Caudate nucleus (tissue), 63 donors: ENCODE measurements at places on chromosomes 1 and 21.
A peak's percentile ranks its signal among the peaks of the same experiment; 100 is the strongest.

DNA sequence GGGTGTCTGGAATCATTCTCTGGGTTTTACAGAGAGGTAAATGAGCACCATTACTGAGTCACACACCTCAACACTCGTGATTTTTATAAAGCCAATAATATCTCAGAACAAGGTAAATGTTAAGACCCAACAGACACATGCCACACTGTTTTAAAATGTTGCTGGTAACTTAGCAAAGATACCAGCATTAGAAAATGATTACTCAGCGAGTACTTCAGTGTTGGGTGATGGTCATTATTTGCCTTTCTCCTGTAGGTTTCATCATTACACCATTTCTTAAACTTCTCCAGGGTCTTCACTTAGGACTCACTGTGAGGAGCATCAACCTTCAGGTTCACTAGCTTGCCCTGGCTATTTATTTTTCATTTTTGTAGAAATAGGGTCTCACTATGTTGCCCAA lies 6.9 kb upstream of the C4BPB start:
- no peak for DNase-seq

- no peak for DNase-seq
Observed at GRCh38 chr1:29354511-29355098, 118.3 kb downstream of the PTPRU start.

GRCh38 chr21:14725219-14725618 lies 179.1 kb upstream of the SAMSN1 start:
- DNase-seq: no peak

- DNase-seq: no peak
Observed at GRCh38 chr1:237685551-237685950, 205.2 kb downstream of the ZP4 start.

GRCh38 chr1:41689558-41689981 lies 205.1 kb upstream of the EDN2 start:
- DNase-seq: peak; percentile 19

DNA sequence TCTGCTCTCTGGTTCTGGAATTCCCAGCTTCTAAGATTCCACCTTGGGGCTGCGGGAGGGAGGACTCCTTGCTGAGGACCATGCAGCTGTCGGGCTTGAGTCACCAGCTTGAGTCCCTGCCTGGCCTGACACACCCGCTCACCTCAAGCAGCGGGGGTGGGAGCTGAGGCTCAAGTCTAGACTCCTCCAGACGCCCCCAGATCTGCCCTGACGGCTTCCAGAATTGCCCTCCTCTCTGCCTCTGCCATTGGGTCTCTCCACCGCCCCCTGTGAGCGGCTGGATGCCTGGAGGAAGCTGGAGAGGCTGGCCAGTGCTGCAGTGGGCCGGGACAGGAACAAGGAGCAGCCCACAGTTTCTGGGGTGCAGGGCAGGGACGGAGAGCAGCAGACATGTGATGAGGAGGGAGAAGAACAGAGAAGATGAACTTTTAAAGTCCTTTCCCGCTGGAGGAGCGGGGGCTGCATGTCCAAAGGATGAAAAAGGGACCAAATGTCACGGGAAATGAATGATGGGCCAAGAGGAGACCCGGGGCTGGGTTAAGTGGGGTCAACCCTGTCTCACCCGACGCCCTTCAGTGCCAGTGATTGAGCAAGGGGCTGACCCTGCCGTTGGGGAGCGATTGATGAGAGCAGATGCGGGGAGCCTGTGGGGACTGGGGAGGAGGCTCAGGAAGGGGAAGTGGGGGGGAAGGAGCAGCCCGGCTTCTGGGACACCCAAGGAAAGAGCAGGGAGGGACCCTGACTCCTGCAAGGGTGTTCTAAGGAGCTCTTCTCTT lies 13.5 kb downstream of the CRABP2 start:
- DNase-seq: no peak

DNA sequence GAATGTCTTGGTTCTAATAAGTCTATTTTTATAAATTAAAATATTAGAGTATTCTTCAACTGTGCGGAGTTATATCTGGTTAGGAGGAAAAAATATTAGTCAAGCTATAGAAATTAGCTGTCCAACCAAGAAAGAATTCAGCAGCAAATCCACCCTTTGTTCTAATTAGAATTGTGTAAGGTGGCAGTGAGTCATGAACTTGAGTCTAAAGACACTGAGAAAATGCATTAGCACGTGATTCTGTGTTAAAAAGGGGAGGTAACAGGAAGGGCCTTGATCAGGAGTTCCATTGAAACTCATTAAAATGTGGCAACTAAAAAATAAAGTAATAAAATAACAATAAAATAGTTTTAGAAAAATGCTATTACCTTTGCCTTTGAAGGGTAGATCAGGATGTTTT lies 398.2 kb upstream of the RGS18 start:
- DNase-seq: no peak

DNA sequence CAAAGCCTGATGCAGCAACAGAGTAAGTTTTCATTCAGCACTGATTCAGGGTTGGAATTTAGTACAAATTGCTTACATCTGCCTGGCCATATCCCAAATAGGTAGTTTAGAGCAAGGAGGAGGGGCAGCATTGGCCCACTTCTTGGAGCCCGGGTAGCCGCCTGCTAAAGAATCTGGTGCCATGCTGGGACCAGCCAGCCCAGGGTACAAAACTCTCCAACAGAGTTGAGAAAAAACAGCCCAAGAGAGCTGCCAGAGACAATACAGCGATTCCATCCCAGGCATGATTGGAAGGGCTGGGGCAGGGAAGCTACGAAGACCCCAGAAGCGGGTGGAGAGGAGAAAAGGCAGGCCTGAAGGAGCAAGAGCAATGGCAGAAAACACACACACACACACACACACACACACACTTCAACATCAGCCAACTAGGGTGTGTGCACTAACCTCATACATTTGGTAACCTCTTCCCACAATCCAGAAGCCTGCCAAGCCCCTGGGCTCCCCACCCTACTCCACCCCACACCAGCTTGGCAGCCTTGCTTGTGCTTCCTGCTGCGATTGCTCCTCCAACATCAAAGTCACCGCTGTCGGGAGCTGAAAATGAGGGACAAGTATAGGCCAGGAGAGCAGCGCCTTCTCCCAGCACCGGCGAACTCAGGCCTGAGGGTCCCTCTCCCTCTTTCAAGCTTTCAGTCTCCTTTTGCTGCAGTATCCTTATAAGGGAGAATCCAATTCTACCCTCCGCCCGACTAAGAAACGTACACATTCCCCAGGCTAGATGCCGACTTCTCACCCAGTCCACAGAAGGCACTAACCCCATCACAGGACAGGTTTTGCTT lies 1.2 kb downstream of the PIK3C2B start:
- DNase-seq: no peak

DNA sequence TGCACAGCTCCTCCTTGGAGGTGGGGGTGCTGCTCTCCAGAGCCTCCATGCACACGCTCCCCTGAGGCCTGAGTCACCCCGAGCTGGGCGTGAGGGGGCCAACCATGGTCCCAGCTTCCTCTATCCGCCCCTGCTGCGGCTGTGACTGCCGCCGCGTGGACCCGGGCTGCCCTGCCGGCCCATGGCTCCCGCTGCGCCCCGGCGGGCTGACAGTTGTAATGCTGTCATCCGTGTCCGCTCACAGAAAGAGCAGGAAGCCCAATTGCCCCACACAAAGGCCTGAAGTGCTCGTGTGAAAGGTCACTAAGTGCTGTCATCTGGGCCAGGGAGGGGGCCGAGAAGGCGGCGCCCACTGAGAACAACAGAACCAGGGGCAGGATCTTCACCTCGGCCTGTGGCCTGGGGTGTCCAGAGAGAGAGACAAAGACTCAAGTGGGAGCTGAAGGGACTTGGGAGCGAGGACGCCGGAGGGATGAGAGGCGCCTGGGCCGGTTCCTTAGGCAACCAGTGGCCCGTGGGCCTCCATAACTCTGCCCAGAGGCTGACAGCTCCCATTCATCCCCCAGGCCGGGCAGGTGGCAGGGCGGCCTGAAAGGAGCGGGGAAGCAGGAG lies 31.5 kb downstream of the OLIG1 start:
- DNase-seq: no peak
